Gastroesophageal sphincter (tissue), 4 donors: ENCODE measurements at places on chromosomes 5 and 9.

- no peak overlapping the region for H3K4me3 ChIP-seq
- ATAC-seq, result no peak
- H3K27me3 ChIP-seq, result peaks cover 27% of the 10 kb centered on the region
These were observed 4.4 kb downstream of the TTC16 start for GRCh38 chr9:127720031-127720864.

GRCh38 chr5:139410993-139411828 is 7.3 kb upstream of the SPATA24 start:
- no peaks in the 10 kb centered on the region for H3K27me3 ChIP-seq
- peaks cover 17% of the 10 kb centered on the region for H3K4me1 ChIP-seq
- H3K27ac ChIP-seq, result peak overlapping the region; percentile 68
- H3K36me3 ChIP-seq, result peaks cover 28% of the 10 kb centered on the region
- H3K4me3 ChIP-seq, result no peak overlapping the region

GRCh38 chr9:112104901-112105300 is 70.2 kb downstream of the SUSD1 start:
- H3K4me1 ChIP-seq, result no peaks in the 10 kb centered on the region
- H3K27ac ChIP-seq, result no peak overlapping the region
- H3K27me3 ChIP-seq, result no peaks in the 10 kb centered on the region
- ATAC-seq, result no peak
- no peaks in the 10 kb centered on the region for H3K36me3 ChIP-seq
- H3K4me3 ChIP-seq, result no peak overlapping the region

DNA sequence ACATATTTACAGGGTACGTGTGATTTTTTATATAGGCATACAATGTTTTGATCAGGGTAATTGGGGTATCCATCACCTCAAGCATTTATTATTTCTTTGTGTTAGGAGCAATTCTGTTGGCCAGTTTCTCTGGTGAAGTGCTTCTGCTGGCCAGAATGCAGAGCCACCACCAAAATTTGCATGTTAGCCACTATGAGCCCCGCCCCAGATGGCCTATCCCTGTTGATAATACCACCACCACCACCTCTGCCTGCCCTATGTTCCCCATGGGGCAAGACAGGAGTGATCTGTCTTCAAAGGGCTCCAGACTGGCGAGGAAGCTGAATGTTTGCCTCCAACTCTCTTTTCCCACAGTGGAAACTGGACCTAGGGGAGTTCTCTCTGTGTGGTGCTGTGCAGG is 26.0 kb upstream of the JAK2 start:
- H3K4me1 ChIP-seq, result no peaks in the 10 kb centered on the region
- H3K4me3 ChIP-seq, result no peak overlapping the region
- H3K27ac ChIP-seq, result no peak overlapping the region
- no peaks in the 10 kb centered on the region for H3K27me3 ChIP-seq

GRCh38 chr5:109550077-109550476 is 139.7 kb upstream of the MAN2A1 start:
- H3K36me3 ChIP-seq, result no peaks in the 10 kb centered on the region
- no peak overlapping the region for H3K4me3 ChIP-seq
- no peaks in the 10 kb centered on the region for H3K27me3 ChIP-seq
- H3K4me1 ChIP-seq, result no peaks in the 10 kb centered on the region

DNA sequence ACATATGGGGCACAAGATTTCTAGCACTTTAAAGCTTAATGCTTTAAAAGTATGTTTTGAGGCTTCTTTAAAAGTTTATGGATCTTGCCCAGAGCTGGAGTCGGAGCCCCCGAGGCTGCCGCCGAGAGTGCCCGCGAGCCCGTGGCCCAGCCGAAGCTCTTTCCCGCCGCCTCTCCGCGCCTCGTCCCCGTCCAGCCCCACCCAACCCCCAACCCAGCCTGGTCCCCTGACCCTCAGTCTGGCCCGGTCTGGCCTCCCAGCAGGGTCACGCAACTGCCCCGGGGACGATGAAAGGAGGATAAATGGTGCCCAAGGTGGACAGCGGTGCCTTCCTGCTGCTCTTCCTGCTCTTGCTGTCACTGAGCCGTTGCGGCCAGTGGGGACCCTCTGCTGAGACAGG is 1.7 kb downstream of the TSSK1B start:
- H3K27ac ChIP-seq, result no peak overlapping the region
- no peak for ATAC-seq
- H3K4me1 ChIP-seq, result no peaks in the 10 kb centered on the region
- no peak overlapping the region for H3K4me3 ChIP-seq
- H3K36me3 ChIP-seq, result no peaks in the 10 kb centered on the region

DNA sequence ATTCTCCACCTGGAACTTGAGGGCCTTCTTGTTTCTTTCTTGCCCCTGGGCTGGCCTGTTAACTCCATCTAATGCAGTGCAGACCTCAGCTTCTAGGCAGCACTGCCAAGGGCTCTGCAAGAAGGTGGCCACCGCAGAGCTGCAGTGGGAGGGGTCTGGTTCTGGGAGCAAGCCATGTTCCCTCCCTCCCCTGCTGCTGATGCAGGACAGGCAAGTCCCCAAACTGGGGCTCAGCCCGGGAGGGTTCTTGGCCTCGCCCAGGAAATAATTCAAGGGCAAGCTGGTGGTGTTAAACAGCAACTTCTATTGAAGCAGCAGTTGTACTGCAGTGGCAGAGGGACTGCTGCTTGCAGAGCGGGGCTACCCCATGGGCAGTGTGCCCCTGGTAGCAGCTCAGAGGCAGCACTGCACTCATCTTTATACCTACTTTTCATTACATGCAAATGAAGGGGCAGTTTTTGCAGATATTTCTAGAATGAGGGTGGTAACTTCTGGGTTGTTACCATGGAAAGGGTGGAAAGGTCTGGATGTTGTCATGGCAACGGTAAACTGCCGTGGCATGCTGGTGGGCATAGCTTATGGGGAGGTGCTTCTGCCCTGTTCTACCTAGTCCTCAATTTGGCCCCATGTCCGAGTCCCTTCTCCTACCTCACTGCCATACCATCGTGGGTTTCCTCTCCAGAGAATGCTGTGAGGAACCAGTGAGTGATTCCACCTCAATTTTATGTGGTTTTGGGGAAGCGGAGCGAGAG is 82.1 kb downstream of the WDR41 start:
- H3K4me3 ChIP-seq, result no peak overlapping the region
- peaks cover 5% of the 10 kb centered on the region for H3K4me1 ChIP-seq
- H3K27ac ChIP-seq, result no peak overlapping the region

DNA sequence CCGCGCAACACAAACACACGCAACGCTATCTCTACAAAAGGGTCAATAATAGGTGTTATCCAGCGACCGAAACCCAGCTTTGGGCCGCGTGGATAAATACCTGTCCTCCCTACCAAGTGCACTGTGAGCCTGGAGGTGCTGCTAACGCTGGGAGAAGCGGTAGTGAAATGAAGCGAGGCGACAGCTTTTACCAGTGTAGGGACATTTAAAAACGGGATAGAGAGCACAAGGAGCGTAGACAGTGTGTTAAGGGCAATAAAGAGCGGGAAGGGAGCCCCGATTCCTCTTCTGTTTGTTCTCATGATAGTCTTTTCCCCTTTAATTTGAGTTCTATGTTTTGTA is 421 bp upstream of the DEPDC1B start:
- peaks cover 18% of the 10 kb centered on the region for H3K4me1 ChIP-seq
- H3K27me3 ChIP-seq, result no peaks in the 10 kb centered on the region
- peak overlapping the region; percentile 64 for H3K4me3 ChIP-seq
- no peaks in the 10 kb centered on the region for H3K36me3 ChIP-seq
- H3K27ac ChIP-seq, result peak overlapping the region; percentile 80

GRCh38 chr5:74174366-74174765 is 466.2 kb downstream of the ENC1 start:
- H3K27me3 ChIP-seq, result no peaks in the 10 kb centered on the region
- no peaks in the 10 kb centered on the region for H3K4me1 ChIP-seq
- no peak for ATAC-seq
- H3K36me3 ChIP-seq, result no peaks in the 10 kb centered on the region
- H3K4me3 ChIP-seq, result no peak overlapping the region

DNA sequence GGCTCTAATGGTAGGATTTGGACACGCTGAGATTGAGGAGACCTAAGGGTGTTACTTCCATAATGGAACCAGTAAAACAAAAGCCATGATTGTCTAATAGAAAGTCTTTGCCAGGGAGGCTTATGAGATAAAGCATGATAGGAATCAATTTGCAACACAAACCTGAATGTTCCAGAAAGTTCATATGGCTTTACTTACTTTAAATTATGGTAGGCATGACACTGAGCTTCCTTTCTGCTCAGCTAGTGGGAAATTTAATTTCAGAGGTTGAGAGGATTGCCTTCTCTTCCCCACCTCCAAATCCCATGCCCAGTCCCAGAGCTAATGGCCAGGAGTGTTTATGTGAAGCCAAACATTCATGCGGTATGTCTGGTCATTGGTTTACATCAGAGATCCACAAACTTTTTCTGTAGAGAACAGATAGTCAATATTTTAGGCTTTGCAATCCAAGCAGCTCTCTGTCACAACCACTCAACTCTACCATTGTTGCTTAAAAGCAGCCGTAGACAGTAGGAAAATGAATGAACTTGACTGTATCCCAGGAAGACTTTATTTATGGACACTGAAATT is 114.5 kb downstream of the UGCG start:
- H3K4me1 ChIP-seq, result peaks cover 17% of the 10 kb centered on the region
- no peaks in the 10 kb centered on the region for H3K36me3 ChIP-seq
- no peaks in the 10 kb centered on the region for H3K27me3 ChIP-seq
- ATAC-seq, result no peak
- no peak overlapping the region for H3K4me3 ChIP-seq

GRCh38 chr9:99299211-99300102 is 77.4 kb downstream of the SEC61B start:
- no peak for ATAC-seq
- no peak overlapping the region for H3K27ac ChIP-seq
- no peak overlapping the region for H3K4me3 ChIP-seq
- H3K36me3 ChIP-seq, result no peaks in the 10 kb centered on the region
- H3K4me1 ChIP-seq, result no peaks in the 10 kb centered on the region

- peaks cover 80% of the 10 kb centered on the region for H3K27me3 ChIP-seq
- H3K36me3 ChIP-seq, result no peaks in the 10 kb centered on the region
- no peak overlapping the region for H3K4me3 ChIP-seq
- ATAC-seq, result no peak
- H3K27ac ChIP-seq, result no peak overlapping the region
- no peaks in the 10 kb centered on the region for H3K4me1 ChIP-seq
These were observed 191.0 kb downstream of the CACNA1B start for GRCh38 chr9:138068601-138069035.

DNA sequence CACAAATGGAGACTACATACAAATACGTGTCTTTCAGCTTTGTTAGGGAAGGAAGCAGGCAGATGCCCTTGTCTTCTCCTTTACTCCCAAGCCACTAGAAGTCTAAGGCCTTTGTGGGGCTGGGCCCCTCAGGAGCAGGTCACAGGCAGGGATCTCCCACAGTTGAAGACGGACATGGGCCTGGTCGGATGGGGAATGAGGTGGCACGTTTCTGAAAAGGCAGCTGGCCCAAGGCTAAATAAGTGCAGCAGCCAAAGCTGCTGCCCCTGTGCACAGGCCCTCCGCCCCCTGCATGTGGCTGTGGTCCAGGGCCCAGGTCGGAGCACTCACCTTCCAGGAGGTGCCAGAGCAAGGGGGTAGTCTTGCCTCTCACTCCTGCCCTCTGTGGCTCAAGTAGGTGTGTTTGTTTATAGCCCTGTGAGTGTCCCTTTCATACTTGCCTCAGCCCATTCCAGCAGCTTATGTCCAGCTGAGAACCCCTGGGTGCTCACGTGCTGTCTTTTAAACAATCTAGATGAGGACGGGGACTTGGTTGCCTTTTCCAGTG is 1.8 kb downstream of the SQSTM1 start:
- no peaks in the 10 kb centered on the region for H3K27me3 ChIP-seq
- ATAC-seq, result no peak
- no peaks in the 10 kb centered on the region for H3K36me3 ChIP-seq
- peaks cover 5% of the 10 kb centered on the region for H3K4me1 ChIP-seq
- H3K27ac ChIP-seq, result no peak overlapping the region

DNA sequence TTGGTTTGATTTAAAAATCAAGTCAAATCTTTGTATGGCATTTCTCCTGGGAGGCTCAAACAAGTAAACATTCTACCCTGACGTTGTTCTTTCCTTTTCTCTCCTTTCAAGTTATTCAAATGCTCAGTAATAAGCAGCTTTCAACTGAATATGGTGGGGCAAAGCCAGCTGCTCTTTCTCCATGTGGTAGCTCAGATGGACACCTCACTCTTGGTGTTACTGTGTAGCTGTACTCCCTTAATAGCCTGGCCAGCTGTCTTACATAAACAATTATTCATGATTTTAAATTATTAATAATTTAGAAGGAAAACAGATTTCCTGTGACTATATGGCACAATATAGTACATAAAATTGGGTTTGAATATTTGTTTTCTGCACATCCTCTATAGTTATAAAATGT is 165.2 kb downstream of the PDE4D start:
- no peaks in the 10 kb centered on the region for H3K4me1 ChIP-seq
- no peak overlapping the region for H3K27ac ChIP-seq
- no peaks in the 10 kb centered on the region for H3K27me3 ChIP-seq
- H3K4me3 ChIP-seq, result no peak overlapping the region
- no peak for ATAC-seq

- no peaks in the 10 kb centered on the region for H3K27me3 ChIP-seq
- H3K4me1 ChIP-seq, result no peaks in the 10 kb centered on the region
- no peaks in the 10 kb centered on the region for H3K36me3 ChIP-seq
- H3K27ac ChIP-seq, result no peak overlapping the region
These were observed 82.2 kb upstream of the BRINP1 start for GRCh38 chr9:119451426-119451825.

DNA sequence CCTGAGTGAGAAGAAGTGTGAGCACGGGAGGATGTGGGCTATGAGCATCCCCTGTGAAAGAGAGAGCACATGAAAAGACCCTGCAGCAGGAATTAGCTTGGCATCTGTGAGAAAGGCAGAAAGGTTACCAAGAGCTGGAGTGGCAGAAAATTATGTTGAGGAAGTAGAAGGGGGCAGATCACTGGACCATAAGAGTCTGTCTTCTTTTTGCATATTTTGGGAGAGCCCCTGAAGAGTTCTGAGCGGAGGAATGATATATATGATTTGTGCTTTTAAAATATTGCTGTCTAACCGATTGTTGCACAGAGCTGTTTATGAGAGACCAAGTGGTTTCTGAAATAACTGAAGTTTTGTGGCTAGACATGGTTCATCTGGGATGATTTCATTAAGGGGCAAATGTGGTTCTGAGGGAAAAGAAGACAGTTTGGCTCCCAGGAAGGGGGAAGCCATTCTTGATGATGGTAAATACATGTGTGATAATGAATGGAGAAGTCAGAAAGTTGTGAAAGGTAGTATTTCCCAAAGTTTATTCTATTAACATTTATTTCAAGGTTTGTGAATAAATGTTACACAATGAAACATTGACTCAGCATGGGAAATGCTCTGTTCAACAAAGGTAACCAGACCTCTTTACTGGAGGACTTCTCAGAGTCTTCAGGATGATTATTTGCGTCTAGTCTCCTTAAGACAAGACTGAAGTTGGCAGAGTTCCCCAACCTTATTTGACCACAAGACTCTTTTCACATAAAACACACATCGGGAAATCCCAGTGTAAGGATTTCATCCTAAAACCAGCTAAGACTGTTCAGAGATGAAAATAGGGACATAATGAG is 31.5 kb upstream of the ADRB2 start:
- no peak overlapping the region for H3K4me3 ChIP-seq
- no peaks in the 10 kb centered on the region for H3K4me1 ChIP-seq
- no peaks in the 10 kb centered on the region for H3K27me3 ChIP-seq
- no peak for ATAC-seq

DNA sequence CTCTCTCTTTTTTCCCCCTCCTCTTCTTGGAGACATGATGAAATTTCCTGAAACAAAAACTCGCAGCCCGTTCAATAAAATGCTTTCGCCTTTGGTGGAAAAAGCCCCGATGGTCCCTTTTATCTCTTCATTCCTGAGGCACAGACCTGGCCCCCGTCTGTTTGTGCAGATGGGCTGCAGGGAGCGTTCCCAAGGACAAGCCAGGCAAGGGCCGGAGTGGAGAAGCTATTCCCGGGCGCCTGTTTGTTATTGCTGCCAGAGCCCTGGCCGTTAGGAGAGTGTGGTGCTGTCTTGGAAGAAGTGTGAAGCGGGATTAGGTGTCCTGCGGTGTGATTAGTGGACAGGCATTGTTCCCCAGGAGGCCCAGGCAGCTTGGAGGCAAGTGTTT is 71.9 kb downstream of the SMIM23 start:
- no peak for ATAC-seq
- H3K4me1 ChIP-seq, result no peaks in the 10 kb centered on the region
- no peaks in the 10 kb centered on the region for H3K27me3 ChIP-seq
- no peak overlapping the region for H3K4me3 ChIP-seq
